ENCODE measurements at places on chromosomes 2 and 18.

DNA sequence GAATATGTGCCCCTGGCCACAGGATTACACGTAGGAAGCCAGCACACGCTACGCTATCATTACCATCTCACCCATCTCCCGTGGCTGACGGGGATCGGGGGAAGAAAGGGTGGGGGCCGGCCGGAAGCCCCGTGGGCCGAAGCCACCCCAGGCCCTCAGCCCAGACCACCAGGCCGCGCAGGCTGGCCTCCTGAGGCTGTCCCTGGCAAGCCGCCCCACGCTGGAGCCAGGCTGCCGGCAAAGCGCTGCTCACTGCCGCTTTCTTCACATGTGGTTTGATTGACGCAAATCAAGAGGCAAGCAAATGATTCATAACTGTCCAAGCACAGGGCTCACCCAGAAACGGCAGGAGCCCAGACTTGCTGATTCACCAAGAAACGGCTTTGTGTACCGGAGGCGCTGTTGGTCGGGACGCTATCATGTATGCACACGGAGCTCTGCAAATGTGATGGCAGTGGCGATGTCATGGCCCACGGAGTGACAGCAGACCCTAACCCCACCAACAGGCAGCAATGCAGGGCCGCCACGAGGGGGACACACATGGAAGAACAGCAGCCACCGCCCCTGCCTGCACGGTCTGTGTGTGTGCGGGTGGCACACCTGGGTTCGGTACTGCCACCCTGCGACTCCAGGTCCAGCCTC lies 125.7 kb downstream of the HDAC4 start:
- peak; percentile 94 for DNase-seq

DNA sequence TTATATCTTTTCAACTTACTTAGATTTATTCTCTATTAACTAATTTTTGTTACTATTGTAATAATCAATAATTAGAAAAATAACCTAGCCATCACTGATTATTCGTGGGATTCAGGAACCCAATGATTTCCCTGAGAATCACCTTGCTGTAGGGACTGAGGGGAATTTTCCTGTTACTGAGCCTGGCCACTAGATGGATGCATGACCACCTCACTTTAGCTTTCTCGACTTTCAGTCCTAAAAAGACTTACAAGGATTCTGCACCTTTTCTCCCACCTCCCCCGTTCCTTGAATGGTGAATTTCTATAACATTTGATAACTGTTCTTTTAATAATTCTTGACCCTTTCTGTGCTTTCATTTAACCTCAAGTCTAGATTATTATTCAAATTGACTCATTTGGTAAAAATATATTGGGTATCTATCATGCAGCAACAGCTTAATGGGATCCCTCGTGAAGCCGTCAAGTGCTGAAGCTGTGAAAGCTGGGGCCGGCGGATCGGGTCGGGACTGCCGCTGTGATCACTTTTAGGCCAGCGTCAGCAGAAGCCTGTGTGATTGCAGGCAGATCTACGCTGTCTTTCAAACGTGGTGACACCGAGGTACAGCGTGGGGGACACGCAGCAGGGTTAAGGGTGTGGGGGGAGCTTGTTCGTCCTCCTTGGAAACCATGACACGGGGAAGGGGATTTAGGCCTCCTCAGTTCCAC lies 38.8 kb upstream of the TMEM18 start:
- no peak for DNase-seq

DNA sequence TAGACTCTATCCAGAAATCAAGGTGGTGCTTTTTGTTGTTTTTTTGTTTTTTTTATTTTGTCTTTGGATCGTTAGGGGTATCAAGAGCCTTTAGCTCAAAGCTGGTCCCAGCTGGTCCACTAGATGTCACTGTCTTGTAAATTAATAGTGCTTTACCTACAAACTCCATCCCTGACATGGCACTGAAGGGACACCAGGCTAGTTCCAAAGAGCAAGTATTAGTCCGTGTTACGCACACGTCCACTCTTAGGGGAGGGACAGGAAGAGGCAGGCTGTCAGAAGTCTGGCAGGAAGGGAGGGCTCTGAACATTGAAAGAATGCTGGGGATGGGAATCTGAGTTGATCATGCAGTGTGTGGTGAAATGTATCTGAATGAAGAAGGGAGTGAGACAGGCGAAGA lies 85.9 kb upstream of the CCBE1 start:
- no peak for DNase-seq

DNA sequence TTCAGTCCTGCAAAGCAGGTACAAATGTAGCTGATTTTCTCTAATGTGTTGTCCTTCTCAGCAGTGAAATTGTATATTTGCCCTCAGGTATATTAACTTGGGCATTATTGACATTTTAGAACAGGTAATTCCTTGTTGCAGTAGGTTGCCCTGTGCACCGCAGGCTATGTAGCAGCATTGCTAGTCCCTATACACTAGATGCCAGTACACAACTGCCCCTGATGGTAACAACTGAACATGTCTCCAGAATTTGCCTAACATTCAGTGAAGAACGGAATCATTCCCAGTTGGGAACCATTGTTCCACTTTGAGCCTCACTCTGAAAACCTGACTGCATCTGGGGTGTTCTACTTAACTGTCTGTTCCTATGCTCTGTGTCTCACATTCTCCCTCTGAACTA lies 23.1 kb upstream of the TFPI start:
- no peak for DNase-seq

DNA sequence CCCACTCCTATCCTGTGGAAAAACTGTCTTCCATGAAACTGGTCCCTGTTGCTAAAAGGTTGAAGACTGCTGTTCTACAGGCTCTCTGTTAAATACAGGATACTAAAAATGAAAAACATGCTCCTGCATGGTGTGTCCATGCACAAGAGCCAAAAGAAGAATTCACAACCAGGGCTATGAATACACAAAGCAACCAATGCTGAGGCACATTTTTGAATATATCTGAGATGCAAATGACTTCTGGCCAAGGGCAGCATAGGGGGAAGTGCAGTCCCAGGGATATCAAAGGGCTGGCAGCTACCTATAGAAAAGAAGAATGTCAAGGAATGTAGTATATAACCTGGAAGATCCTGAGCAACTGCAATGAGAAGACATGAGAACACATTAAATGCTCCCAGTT lies 6.6 kb downstream of the NEMP2 start:
- DNase-seq: no peak

DNA sequence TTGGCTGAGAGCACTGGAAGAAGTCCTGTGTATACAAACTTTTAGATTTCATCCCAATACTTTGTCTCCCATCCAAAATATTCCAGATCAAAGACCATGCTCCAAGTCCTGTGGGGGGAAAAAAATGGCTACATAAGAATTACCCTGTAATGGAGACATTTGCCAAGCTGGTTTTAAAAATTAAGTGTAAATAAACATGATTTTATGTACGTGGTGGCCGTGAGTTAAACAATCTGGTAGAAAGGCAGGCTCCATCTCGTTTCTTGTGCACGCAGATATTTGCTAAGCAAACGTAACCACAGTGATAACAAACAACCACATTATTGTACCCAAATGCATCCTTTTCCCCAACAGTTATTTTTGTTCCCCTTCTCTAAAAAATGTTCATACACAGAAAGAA lies 176.4 kb downstream of the ZNF516 start:
- no peak for DNase-seq

GRCh38 chr2:47518497-47519146 lies 115.7 kb downstream of the MSH2 start:
- DNase-seq: peak; percentile 7

DNA sequence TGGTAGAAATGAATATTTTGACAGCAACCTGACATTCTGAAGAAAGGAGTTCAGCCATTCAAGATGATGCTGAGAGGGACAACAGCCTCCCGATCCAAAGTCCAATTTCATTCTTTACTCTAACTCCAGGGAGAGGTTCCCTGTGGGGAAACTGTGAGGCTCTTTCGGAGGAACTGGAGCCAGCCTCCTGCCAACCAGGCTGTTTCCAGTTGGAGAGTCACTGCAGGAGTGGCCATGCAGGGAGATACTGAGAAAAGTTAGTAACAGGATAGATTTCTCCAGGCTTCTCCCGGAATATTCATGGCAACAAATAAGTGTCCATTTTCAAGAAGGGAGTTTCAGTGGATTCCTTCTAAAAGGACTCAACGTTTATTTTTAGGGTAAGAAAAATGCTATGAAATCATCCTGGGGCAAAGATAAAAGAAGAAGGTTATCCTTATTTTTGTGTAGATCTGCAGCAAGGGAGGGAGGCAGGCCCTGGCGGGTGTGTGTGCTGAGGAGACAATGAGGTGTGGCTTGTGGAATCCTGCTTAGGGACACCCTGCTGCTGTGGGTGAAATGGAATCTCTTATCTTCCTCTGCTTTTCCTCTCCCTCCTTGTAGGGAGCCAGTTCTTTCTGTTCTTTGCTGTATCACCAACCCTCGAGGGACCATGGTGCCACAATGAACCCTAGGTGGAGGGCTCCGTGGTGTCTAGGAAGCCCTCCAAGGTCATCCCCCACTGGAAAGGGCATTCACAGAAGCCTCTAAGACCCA lies 18.1 kb downstream of the KLHL14 start:
- no peak for DNase-seq

- no peak for DNase-seq
Measured at GRCh38 chr18:44771956-44772917, 91.5 kb downstream of the SETBP1 start.

GRCh38 chr2:240603081-240603835 lies 16.7 kb downstream of the CAPN10 start:
- DNase-seq: no peak

- DNase-seq: no peak
Measured at GRCh38 chr2:25912851-25913695, 34.8 kb upstream of the ASXL2 start.

DNA sequence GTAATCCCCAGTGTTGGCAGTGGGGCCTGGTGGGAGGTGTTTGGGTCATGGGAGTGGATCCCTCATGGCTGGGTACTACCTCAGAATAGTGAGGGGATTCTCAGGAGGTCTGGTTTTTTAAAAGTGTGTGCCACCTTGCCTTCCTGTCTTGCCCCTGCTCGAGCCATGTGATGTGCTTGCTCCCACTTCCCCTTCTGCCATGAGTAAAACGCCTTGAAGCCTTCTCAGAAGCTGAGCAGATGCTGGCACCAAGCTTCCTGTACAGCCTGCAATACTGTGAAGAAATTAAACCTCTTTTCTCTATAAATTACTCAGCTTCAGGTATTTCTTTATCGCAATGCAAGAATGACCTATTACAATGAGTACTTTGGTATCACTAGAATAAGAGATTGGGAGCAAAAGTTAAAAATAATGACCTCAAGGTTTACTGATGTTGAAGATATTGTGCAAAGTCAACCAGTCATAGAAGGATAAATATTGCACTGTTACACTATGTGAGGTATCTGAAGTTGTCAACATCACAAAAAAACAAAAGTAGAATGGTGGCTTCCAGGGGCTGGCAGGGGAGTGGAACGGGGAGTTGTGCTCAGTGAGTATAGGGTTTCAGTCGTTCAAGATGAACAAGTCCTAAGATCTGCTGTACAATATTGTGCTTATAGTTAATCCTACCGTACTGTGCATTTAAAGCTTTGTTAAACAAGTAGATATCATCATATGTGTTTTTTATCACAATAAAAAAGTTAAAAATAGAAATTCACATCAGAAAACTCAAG lies 938.3 kb upstream of the CNTNAP5 start:
- DNase-seq: no peak

- no peak for DNase-seq
Measured at GRCh38 chr2:75379476-75380210, 180.3 kb upstream of the TACR1 start.

GRCh38 chr2:30439296-30439695 lies 7.8 kb upstream of the LCLAT1 start:
- DNase-seq: no peak

DNA sequence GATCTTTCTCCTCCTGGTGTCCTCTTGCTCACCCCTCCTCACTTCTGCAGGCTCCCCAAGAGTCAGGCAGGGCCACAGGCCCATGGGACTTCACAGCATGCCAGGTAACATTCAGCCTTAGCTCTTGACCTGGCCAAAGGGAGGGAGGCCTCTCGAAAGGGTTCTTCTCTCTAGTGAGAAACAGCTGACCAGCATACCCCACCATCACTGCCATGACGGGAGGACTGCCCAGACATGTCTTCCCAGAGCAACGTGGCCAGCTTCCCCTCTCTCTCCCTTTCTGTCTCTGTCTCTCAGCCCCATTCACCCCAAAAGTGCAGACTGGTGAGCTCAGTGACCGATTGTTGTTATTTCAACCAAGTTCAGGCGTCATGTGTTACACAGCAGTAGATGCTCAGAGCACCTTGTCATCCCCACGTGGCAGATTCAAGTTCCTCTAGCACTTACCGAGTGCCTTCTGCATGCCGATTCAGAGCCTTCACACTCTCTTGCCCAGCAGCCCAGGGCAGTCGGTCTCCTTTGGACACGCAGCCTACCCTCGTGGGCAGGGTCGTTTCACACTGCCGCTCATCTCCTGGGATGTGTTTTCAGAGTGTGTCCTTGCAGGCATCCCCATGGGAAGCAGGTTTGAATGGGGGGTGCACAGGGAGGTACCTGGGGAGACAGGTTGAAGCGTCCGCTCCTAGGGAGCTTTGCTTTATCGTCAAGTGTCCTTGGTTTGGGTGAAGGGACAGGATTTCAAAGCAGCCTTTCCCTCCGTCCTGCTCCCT lies 259.9 kb downstream of the NDUFA10 start:
- no peak for DNase-seq

DNA sequence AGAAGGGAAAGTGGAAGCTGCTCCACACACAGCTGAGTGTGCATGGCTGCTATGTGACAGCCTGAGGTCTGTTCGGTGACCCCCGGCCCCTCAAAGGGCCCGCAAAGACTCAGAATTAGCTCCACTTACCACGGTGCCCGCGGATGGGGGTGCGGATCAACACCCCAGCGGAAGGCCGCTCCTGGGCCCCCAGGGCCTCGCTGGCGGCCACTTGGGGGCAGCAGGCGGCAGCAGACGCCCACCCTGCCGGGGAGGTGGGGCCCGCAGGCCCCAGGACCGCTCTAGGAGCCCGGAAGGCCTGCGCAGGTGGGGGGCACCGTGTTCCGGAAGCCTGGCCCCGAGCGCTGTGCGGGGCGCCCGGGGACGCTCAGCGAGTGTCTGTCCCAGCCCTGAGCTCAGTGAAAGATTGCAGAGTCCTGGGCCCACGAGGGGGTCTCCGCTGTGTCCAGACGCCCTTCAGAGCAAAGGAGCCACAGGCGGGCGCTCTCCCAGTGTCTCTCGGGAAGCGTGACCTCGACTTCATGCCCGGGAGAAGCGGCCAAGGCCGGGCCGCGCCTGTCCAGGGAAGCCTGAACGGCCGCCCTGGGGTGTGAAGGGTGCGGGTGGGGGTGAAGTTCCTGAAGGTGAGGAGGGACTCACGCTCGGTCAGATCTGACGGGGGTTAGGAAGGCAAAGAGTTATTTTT lies 118.7 kb downstream of the VAPA start:
- DNase-seq: peak; percentile 79

GRCh38 chr2:55049821-55050099 lies 491 bp downstream of the RTN4 start:
- no peak for DNase-seq

- no peak for DNase-seq
Measured at GRCh38 chr2:209044307-209044706, 379.5 kb upstream of the MAP2 start.

- no peak for DNase-seq
Measured at GRCh38 chr18:9177031-9177430, 40.5 kb downstream of the ANKRD12 start.

GRCh38 chr2:32166115-32166574 lies 481 bp downstream of the SLC30A6 start:
- DNase-seq: no peak

- DNase-seq: no peak
Measured at GRCh38 chr2:63124850-63125249, 74.2 kb downstream of the OTX1 start.

GRCh38 chr18:22490429-22490846 lies 72.7 kb upstream of the CTAGE1 start:
- DNase-seq: no peak

- no peak for DNase-seq
Measured at GRCh38 chr2:119914266-119914665, 98.6 kb upstream of the EPB41L5 start.

- no peak for DNase-seq
Measured at GRCh38 chr18:44835703-44836102, 155.0 kb downstream of the SETBP1 start.

Measured in CD8-positive, alpha-beta T cell (primary cell).